LHCN-M2 (cell line): ENCODE measurements at places on chromosomes 4 and X.

- no peak for DNase-seq
Observed at GRCh38 chr4:165539801-165540200, 161.0 kb downstream of the CPE start.

GRCh38 chr4:41722181-41722580 lies 26.3 kb downstream of the PHOX2B start:
- no peak for DNase-seq

DNA sequence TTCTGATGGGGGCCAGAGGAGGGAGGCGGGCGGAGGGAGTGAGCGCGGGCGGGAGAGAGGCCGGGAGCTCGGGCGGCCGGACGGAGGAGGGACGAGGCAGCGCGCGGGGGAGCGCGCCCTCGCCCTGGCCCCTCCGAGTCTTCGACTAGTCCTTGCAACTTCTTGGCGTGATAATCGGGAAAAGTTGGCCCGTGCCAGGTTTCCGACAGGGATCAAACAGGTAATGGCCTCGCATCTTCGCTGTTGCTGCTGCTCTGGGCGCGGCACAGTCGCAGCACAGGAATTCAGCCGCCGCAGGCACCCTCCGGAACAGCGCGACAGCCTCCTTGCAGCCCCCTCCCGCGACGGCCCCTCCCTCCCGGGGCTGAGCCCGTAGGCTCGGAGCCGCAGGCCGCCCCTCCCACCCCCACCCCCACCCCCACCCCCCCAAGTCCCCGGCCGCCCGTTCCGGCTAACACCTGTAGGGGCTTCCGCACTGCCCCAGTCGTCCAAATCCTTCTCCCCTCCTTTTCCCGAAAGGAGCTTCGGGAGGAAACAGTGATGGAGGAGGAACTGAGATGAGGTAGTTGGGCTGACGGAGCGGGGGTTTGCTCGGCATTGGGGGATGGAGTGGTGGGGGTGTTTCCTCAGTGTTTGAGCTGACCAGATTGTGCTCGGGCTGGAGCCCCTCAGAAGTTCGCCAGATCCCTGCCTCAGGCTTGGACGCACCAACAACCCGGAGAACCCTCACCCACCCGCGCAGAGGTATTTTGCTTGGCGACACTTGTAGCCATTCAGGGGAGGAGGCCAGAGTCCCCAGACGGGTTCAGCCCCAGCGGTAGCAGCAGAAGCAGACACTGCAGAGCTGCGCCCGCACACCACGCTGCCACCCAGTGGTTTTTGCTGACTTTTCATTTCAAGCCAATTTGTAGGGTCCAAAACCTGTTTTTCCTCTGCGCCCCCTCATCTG lies at the start of gene FGF13:
Gene FGF13, minus strand, starts transcription at position 319 of the 949 bp plus-strand sequence. CDS start 714 bp downstream, outside the sequence.
- peak; percentile 4 for DNase-seq

DNA sequence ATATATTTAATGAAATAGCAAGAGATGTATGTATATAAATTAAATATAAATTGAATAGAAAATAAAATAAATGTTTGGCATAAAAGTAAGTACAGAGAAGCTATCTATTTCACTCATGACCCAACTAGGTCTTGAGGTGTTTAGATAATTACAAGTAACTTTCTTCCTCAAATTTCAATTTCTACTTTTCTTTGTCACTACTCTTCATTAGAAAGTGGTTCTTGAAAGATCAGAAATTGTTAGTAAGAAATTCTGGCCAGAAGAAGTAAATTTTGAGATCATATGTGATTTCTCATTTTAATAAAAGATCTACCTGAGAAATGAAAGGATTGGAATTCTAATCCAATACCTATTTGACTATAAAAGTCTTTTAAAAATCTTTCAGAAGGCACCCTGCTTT lies 126.9 kb downstream of the BTC start:
- DNase-seq = no peak
